Aorta (tissue), 5 donors: ENCODE measurements at places on chromosomes 3 and 15. TPM values are rescaled to one million over a fixed set of nuclear protein-coding genes. Genes with fewer than 3 reads are reported as not detected.

DNA sequence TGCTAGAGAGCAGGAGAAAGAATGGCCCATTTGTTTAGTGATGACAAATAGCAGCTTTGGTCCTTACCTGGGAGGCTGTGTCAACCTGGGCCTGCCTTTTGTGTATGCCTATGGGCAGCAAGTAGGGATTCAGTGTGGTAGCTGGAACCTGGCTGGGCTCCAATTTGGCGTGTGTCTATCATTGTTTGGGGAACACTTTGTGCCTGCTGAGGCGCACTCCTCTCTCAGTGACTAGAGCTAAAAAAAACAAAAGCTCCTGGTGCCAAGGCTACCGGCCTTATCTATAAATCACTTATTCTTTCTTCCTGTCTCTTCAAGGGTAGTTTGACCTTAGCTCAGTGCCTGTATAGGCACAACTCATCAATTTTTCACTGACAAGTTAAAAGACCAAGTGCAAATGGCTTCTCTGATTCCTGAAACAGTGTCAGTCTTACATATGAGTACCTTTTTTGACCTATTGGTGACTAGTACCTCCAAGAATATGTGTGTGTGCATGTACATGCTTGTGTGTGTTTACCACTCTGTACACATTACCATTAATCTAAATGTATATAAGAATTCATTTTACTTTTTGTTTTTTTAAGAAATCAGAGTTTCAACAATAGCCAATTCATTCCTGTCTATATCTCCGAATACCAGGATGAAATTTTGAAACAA is 54.6 kb downstream of the GMNC start:
- DNase-seq, result no peak

- no peak for DNase-seq
These were observed 3.1 kb downstream of the SNRK start for GRCh38 chr3:43289401-43289800.

GRCh38 chr3:115139072-115139471 is 8.0 kb downstream of the ZBTB20 start:
- DNase-seq, result no peak

DNA sequence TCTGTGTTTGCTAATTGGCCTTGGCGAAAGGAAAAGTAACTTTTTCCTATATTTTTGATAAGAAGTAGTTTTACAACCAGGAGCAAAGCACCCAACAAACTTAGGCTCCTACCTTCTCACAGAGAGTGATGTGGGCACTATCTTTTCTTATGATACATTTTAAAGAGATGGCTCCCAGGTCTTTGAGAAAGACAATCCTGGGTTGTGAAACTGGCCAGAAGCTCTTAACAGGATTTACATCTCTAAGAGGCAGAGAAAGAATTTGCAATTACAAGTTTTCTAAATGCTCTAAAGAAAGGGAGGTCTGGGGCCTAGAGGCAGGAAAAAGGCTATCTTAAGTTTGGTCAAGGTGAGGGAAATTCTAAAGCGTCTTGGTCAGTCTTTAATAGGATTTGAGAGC is 609.7 kb downstream of the VGLL3 start:
- no peak for DNase-seq

- DNase-seq, result no peak
These were observed 20.2 kb upstream of the XXYLT1 start for GRCh38 chr3:195291121-195291520.

The STRA6 gene
- total RNA-seq, result 0.16 TPM

DNA sequence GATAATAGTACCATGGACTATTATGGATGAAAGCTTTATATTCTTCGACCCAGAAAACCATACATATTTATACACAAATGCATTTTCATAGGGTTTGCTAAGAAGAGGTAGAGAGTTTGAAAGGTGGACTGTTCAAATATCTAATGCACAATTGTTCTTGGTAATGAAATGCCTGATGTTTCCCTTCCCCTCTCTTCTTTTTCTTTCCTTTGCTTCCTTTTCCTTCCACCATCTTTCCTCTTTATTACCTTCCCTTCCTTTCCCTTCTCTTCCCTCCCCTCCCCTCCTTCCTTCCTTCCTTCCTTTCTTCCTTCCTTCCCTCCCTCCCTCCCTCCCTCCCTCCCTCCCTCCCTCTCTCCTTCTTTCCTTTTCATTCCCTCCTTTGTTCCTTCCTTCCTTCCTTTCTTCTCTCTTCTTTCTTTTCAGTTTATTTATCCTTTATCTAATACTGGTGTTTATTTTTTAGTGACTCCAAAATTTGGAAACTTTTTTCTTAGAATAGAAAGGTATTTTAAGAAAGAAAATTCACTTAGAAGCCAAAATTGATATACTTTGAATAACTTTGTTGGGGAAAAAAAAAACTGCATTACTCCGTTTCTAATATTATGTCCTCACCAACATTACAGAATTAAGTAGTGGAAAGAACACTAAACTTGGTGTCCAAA is 22.7 kb upstream of the PYDC2 start:
- DNase-seq, result no peak

DNA sequence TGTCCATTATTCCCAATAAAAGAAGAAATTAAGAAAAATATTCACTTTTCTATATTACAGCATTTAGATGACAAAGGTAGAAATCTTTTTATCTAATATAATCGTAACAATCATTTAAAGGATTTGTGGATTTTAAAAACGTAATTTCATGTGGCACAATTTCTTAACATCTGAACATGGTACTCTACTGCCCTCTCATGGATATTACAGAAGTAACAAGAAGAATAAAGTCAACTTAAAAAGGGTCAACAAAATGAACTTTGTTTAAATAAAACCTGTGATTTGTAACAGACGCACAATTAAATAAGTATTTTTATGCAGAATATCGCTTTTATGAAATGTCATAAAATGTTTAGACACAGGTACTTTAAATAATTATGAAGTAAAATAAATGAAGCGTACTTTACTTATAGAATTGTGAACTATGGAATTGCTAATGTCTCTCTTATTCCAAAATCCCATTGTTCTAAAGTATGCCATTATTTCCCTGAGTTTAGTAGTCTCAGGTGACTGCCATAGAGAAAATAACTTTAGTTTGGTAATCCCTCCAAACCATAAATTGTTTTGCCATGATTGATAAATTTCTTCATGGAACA is 366.8 kb upstream of the ZNF385D start:
- DNase-seq, result no peak
